ENCODE measurements at places on chromosomes 3 and 15. TPM values are rescaled to one million over a fixed set of nuclear protein-coding genes. Genes with fewer than 3 reads are reported as not detected.

The OR5H14 gene
- total RNA-seq: 0.02 TPM

The ZFAND6 gene
- 35.8 TPM for total RNA-seq

The BCL2A1 gene
- total RNA-seq: 79.8 TPM

The DPPA2 gene
- total RNA-seq: not detected

The ROPN1 gene
- not detected for total RNA-seq

DNA sequence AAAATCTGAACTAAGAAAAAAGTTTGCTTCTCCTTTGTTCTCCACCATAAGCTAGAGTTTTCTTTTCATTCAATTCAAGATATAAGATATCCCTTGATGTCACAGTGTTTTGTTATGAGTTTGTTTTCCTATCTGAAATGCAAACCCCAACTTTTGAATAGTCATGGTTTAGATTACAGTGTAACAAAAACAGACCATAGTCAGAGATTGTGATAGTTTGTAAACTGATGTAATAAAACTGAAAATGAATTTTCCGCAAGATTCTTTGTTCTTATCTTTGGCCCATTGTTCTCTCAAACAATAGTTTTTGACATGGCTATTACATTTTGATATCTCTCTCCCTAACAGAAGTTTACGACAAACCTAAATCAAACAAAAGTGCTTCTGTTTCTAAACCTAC lies 121.7 kb upstream of the GADL1 start:
- no peak for DNase-seq

- no peak for DNase-seq
Measured at GRCh38 chr15:99385005-99385669, 133.9 kb downstream of the LRRC28 start.

DNA sequence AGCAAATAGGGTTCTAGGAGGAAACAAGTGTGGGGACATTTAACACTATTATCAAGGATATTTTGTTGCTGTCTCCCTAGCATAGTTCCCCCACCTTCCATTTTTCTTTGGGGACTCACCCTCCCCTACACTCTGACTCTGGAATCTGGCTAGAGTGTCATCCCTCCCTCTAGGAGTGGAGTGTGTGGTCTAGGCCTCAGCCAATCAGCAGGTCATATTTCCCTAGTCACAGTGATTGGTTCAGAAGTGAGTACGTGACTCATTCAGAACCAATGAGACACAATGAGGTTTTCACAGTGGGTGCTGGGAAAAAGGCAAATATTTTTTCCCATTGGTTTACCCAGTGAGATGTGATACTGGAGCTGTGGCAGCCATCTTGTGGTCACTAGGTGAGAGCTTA lies 234.4 kb downstream of the SHQ1 start:
- no peak for DNase-seq

GRCh38 chr3:122942937-122943827 lies 84.4 kb downstream of the SEMA5B start:
- peak; percentile 54 for DNase-seq

GRCh38 chr3:112982710-112983109 lies 7.8 kb upstream of the CD200R1 start:
- no peak for DNase-seq

DNA sequence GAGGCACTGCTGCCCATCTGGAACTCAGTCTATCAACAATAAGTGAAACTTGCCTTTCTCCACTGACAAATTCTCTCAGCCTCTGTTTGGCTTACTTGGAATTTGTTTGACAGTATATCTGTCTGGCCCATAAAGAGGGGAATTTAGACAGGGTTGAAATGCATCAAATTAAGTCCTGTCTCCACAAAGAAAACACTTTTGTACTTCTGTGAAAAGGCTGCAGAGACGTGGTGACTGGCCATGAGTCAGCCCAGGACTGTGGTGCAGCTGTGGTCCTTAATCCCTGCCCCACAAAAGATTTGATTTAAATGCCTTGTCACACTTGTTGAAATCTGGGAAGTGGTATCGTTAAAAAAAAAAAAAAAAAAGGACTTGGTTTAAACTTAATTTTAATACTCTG lies 47.5 kb downstream of the RYR3 start:
- no peak for DNase-seq

DNA sequence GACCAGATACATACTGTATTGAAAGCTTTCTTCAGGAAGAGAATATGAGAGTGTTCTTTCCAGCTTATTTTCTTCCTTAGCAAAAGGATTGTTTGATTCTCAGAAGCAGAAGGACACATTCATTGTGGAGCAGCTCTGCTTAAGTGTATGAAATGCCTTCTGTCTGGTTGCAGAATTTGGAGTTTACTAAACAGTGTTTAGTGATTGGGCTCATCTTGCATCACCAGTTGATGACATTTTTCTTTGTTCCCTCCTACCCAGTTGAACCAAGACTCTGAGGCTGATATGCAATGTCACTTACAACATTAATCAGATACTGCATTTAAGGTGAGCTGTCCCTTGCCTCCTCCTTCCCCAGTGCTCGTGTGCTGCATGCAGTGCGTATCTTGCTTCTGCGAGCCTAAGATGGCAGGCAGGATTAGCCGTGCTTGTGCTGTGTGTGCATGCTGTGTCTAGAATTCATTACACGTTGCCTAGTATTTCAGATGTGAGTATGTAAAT lies 18.4 kb downstream of the ZBTB38 start:
- no peak for DNase-seq

- no peak for DNase-seq
Measured at GRCh38 chr15:80172401-80172800, 19.6 kb downstream of the FAH start.

DNA sequence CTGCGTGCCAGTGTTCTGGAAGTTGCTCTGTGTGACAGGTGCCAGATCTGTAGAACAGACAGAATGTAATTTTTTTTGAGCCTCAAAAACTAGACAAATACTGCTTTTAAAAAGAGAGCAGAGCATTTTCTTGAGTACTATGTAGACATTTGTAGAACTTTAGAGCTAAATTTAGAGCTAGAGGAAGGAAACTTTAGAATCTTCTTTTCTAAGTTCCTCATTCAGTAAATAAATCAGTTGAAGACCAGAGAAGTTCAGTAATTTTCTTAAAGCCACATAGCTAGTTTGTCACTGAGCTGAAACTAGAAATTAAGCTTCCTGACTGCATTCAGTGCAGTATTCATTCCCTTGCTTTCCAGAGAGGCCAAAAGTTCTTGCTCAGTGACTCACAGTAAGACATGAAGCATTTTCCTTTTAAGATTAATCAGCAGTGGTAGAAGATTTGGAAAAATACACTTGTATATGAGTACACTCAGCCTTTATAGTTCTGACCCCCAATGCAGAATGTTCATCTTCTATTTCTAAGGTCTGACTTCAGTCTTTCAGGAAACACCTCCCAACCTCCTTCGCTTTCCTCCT lies 83.6 kb upstream of the TSEN2 start:
- no peak for DNase-seq

- no peak for DNase-seq
Measured at GRCh38 chr15:77568014-77568972, 64.4 kb downstream of the LINGO1 start.

GRCh38 chr15:78685159-78685921 lies 44.3 kb upstream of the CHRNB4 start:
- no peak for DNase-seq

DNA sequence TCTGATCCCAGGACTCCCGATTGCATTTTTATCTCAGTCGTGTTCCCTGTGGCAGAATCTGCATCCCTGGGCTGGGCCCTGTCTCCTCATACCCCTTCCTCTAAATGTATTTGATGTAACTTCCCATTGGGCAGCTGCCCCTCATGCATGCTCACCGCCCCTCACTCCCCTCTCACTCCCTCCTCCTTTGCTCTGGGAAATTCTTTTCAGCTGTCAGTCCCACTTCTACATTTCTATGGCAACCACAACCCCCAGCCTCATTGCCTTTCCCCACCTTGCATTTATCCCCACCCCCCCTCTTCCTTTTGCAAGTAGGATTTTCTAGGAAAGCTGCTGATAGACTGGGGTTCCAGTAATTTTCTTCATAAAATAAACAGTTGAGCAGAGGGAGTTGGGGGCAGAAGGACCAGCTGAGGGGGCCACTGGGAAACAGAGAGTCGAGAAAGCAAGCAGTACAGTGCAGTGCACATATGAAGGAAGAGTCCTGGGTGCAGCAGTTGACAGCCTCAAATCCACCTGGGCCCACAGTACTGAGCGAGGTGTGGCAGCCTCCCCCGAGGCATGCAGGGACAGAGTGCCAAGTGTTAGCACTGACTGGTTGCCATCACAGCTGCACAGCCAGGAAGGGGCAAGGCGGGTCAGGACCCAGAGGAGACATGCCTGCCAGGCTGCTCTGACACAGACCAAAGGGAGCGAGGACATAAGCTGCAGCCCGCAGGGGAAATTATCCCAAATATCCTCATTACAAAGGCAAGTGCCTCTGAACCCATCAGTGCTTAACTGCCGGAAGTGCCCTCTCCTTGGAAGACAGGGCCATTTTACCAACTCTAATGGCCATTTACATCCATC lies 476.3 kb downstream of the EPHB1 start:
- DNase-seq: no peak

- no peak for DNase-seq
Measured at GRCh38 chr3:37308247-37308646, 133.9 kb upstream of the LRRFIP2 start.
